Kidney (tissue), 22 donors: ENCODE measurements at places on chromosomes 3 and 15. TPM values are rescaled to one million over a fixed set of nuclear protein-coding genes. Genes with fewer than 3 reads are reported as not detected.

ESYT3 gene
- 5.3 TPM for total RNA-seq

RETNLB gene
- not detected for total RNA-seq

NTRK3 gene
- 25.5 TPM for total RNA-seq

GASK1A gene
- 7.3 TPM for total RNA-seq

CLDN16 gene
- 27.3 TPM for total RNA-seq

GAP43 gene
- total RNA-seq: 0.19 TPM

TM2D3 gene
- total RNA-seq: 48.7 TPM

WDR82 gene
- total RNA-seq: 75.8 TPM

ZCWPW2 gene
- total RNA-seq: 2.0 TPM

GOLGA6L10 gene
- 2.5 TPM for total RNA-seq

CFAP100 gene
- total RNA-seq: not detected

CLDN1 gene
- 86.0 TPM for total RNA-seq

CHRNA3 gene
- not detected for total RNA-seq

TOPAZ1 gene
- total RNA-seq: not detected

KLHL40 gene
- not detected for total RNA-seq

CHRNA7 gene
- 1.6 TPM for total RNA-seq

LRRC2 gene
- 7.5 TPM for total RNA-seq

LRTM1 gene
- not detected for total RNA-seq

FXR1 gene
- total RNA-seq: 96.8 TPM

IL1RAP gene
- total RNA-seq: 10.0 TPM

FLNB gene
- total RNA-seq: 216 TPM

FRMD5 gene
- total RNA-seq: 0.41 TPM

CCNB2 gene
- total RNA-seq: 0.94 TPM

EPHB1 gene
- total RNA-seq: 3.2 TPM

PXK gene
- 24.8 TPM for total RNA-seq

CD200R1 gene
- total RNA-seq: 2.2 TPM

ATOSA gene
- 38.2 TPM for total RNA-seq

ARPC4 gene
- total RNA-seq: 164 TPM

DUOXA2 gene
- not detected for total RNA-seq

FILIP1L gene
- 25.5 TPM for total RNA-seq

CAMP gene
- total RNA-seq: not detected

DUOX1 gene
- 1.6 TPM for total RNA-seq

NANOGP8 gene
- total RNA-seq: 1.3 TPM

STXBP5L gene
- not detected for total RNA-seq

FAH gene
- 34.7 TPM for total RNA-seq

SLC24A5 gene
- not detected for total RNA-seq

RLBP1 gene
- total RNA-seq: not detected

RARRES1 gene
- 94.0 TPM for total RNA-seq

ANKUB1 gene
- total RNA-seq: not detected

IGF1R gene
- 73.2 TPM for total RNA-seq

NUP210 gene
- 22.9 TPM for total RNA-seq

PLA2G4D gene
- total RNA-seq: not detected

TIMP4 gene
- 7.6 TPM for total RNA-seq

TRH gene
- not detected for total RNA-seq

PIK3R4 gene
- total RNA-seq: 32.7 TPM

KNG1 gene
- 8.7 TPM for total RNA-seq

PLSCR4 gene
- 33.0 TPM for total RNA-seq

FSD2 gene
- not detected for total RNA-seq

CCR8 gene
- 0.19 TPM for total RNA-seq
